ENCODE measurements at places on chromosomes 6 and 20. TPM values are rescaled to one million over a fixed set of nuclear protein-coding genes. Genes with fewer than 3 reads are reported as not detected.

The CNR1 gene
- total RNA-seq: 21.1 TPM

The FOXF2 gene
- total RNA-seq: 13.2 TPM

The FAM184A gene
- total RNA-seq: 15.9 TPM

The AKAP12 gene
- 38.8 TPM for total RNA-seq

The RAET1G gene
- total RNA-seq: 0.83 TPM

DNA sequence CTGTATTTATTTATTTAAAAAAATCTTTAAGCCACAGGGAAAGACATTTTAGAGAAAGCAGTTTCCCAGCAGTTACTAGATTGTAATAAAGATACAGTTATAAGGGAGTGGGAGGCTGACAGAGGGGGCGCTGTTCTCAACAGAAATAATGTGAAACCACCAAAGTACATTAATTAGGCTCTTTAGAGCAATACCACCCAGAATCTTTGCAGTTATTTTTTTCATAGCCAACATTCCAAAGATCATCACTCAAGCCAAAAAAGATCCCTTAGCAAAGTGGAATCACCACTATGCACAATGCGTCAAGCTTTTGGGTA, 331.3 kb upstream of the DEFB112 start:
- DNase-seq: no peak

DNA sequence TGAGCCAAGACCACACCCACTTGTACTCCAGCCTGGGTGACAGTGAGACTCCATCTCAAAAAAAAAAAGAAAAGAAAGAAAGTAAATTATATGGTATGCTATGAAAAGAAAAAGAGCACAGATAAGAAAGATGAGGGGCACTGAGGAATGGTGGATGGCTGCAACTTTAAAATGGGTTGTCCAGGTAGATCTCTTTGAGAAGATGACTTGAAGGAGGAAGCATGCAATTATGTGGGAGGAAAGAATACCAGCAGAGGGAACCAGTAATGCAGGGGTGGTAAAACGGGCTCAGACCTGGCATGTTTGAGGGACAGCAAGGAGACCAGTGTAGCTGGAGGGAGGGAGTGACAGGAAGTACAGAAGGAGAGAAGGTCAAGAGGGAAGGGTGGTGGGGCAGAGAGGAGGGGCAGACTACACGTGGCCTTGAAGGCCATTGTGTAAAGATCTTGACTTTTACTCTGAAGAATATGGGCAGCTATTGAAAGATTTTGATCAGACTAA, 22.3 kb downstream of the LINC00237 start:
- DNase-seq: no peak

- DNase-seq: no peak
Observed at GRCh38 chr20:57603120-57603519, 17.1 kb downstream of the ZBP1 start.

DNA sequence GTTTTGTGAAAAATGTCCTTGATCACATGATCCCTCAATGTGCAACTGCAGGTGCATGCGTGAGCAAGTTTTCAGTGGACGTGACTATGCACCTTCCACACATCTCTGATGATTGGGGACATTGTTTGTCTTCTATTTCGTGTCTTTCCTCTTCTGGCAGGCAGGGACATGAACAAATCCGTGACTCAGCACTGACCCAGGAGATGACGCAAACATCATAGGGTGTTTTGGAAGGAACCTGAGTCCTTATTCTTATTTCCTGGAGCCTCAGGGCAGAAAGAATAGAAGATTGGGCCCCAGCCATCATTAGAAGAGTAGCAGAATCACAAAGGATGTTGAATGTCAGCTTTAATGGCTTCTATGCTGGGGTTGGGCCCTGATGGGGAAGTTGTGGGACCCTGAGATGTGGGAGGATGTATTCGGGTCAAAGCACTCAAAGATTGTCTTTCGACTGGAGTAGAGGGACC, 11.9 kb upstream of the SIRPD start:
- no peak for DNase-seq

DNA sequence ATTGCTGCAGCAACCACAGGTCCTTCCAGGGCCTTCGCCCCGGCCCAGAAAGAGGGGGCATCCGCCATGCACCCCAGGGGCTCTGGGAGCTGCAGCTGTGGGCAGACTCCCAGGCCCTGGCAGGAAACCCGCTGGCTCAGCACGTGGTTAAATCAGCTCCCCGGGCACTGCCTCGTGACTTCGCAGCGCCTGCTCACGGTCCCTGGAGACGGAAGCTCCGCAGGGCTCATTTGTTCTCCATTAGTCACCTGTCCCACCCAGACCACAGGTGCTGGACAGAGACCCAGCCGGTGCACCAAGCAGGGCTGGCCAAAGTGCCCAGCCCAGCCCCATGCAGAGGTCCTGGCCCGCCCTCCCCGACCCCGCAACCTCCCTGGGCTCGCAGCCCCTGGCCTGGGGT, 14.7 kb downstream of the KCNQ2 start:
- no peak for DNase-seq

DNA sequence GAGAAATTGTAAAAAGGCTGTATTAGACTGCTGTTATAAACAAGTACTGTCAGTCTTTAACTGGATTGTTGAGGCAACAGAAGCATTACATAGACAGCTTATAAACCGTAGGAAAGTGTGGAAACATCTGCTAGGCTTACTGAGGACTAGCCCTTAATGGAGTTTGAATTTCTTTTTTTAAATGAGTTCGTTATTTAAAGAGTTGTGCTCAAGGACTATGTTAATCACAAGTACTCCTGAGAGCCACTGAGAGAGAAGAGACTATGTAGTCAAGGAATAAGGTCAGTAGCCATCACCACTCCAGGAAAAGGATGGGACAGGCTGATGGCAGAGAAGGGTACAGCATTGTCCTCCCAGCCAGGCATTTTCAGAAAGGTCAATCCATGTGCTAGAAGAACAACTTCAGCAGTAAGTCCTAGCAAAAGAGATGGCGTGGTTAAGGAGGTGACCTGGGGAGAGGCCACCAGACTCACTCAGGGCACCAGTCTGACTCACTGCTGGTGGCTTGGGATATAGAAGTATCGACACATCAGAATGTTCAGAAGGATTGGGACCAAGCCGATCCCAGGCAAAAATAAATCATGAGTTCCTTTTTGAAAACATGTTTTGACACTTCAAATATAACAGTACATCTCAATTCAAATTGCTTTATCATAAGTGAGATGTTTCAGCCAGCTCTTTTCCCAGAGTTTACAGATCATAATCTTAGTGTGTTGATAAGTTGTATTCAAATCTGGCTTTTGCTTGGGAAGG, 6.4 kb downstream of the RPS12 start:
- DNase-seq: no peak

- peak; percentile 52 for DNase-seq
Observed at GRCh38 chr20:50467718-50468356, 42.3 kb upstream of the PTPN1 start.

GRCh38 chr6:3746119-3746691, 5.3 kb downstream of the PXDC1 start:
- DNase-seq: no peak

- peak; percentile 81 for DNase-seq
Observed at GRCh38 chr6:33577106-33577535, 3.0 kb downstream of the BAK1 start.

DNA sequence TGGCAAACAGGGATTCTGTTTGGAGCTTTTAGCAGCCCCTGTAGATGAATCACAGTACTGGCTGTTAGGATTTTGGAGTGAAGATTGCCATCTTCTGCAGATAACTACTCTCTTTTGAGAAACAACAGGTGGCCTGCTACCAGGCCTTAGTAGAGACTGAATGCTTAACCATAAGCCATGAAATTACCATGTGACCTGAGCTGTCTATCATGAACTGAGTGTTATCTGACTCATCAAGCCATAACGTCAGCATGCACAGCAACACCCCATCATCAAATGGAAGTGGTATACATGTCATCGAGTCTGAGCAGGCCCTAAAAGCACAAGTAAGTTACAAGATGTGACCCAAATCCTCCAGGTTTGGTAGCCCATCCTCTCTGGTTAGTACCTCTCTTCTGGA, 132.6 kb downstream of the GPR63 start:
- no peak for DNase-seq
